ENCODE measurements at places on chromosomes 12 and 14.

DNA sequence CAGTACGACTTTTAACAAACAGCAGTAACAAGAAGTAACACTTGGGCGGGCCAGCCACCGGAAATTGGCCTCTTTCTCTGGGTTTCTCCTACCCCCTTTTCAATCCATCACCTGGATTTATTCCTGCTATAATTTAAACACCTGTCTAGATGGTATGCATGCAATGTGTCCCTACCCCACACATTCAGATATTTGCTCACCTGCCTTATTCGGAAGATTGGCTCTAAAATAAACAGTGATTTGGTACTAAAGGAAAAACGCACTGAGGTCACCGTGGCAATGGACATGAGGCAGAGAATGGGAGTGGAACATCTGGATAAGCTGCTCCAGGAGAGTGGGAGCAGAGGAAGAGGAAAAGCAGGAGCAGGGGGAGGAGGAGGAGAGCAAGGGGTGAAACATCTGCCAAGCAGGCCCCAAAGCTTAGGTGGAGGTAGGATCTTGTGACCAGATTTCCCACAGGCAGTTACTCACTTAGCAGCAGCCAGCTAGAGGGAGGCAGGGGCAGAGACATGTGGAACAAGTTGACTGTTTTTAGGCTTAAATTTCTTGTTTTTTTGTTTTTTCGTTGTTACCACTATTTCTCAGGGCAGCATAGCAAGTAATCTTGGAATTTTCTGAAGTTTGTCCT is 150.9 kb downstream of the TTLL5 start:
- DNase-seq: no peak

- DNase-seq: no peak
Measured at GRCh38 chr12:104752016-104752415, 206.1 kb downstream of the SLC41A2 start.

GRCh38 chr12:105270671-105271255 is 34.8 kb upstream of the APPL2 start:
- no peak for DNase-seq

GRCh38 chr12:49887091-49887490 is 16.6 kb downstream of the FAIM2 start:
- DNase-seq: no peak
